ENCODE measurements at places on chromosomes 3 and 15.

- no peak for DNase-seq
These were observed 9.9 kb upstream of the VILL start for GRCh38 chr3:37980462-37981347.

DNA sequence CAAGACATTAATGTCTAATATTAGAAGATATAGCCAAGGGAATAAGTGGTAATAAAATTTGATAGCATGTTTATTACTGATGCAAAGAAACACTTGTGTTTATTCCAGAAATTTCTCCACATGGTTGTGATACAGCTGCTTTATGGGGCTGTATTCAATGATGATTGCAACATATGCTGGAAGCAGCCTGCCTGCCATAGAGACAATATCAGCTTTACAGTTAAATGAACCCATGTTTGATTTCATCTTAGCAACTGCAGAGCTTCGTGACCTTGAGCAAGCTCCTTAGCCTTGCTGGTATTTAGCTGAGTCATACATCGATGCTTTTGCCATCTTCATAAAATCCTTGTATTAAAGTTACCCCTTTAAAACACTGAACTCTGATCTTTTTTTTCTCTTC lies 168.1 kb upstream of the STAC start:
- DNase-seq, result no peak

GRCh38 chr15:88649286-88649733 lies 10.5 kb downstream of the ISG20 start:
- DNase-seq, result peak; percentile 61

- no peak for DNase-seq
These were observed 215.7 kb upstream of the CFAP20DC start for GRCh38 chr3:59265566-59265965.

GRCh38 chr3:75396316-75396802 lies 267.8 kb upstream of the FRG2C start:
- DNase-seq, result no peak
